ENCODE measurements at places on chromosomes 4 and X.
A peak's percentile ranks its signal among the peaks of the same experiment; 100 is the strongest.

DNA sequence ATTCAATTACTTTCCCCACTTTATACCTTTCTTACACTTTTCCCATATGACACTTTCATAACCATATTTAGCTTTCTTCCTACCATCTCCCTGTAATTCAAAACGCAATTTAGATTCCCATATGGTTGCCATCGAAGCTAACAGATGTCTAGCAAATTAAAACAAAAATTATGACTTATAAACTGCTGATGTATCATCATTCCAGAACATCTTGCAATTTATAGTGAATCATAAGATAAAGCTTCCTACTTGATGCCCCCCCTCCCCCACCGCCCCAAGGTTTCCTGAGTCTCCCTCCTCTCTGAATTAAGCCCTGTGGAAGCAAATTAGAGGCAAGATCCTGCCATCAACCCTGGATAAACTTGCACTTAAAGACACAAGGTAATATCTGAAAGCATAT, 5.4 kb downstream of the TSPAN5 start:
- no peak for DNase-seq

DNA sequence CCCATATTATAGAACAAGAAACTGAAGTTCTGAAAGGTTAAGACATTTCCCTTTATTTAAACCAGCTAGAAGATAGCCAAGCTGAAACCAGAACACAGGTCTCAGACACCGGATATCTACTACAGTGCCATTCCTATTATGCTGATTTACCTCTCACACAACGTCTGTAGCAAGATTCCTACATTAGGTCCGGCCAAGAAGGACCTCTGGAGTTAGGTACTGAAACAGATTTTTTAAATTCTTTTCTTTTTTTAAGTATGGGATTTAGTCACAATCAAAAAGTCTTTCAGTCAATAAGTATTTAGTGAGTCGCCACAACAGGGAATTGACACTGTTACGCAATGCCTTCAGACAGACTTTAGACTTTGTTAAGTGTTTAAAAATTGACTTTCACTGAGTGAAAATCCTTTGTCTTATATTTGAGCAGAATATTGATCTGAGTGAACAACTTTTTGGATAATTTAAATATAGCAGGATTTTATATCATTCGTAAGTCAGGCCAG, 26.5 kb upstream of the SPANXN4 start:
- DNase-seq, result no peak

GRCh38 chrX:118231464-118231863, 114.4 kb upstream of the WDR44 start:
- no peak for DNase-seq

- no peak for DNase-seq
These were observed 308.4 kb upstream of the DIAPH2 start for GRCh38 chrX:96376266-96376665.

DNA sequence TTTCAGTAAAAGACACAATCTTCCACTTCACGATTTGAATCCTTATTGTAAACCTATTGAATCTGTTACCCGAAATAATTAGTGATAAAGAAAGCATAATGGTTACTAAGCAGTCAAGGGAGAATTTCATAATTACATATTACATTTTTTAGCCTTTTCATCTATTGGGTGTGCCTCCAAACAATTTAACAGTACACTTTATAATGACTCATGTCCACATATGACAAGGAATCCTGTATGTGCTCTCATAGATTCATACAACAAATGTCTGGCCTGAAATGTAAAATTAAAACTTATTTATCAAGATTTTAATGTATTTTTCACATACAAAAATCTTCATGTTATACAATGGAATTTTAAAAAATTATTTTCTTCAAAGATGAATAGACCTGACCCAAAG, 39.4 kb downstream of the PPP3CA start:
- no peak for DNase-seq

GRCh38 chr4:6019316-6020263, 1.4 kb upstream of the C4orf50 start:
- peak; percentile 49 for DNase-seq

- no peak for DNase-seq
These were observed 76.5 kb downstream of the ZNF518B start for GRCh38 chr4:10380735-10381134.

- no peak for DNase-seq
These were observed 55.6 kb upstream of the SPP1 start for GRCh38 chr4:87919941-87920340.

GRCh38 chr4:154457471-154457870, 34.1 kb downstream of the DCHS2 start:
- no peak for DNase-seq

- DNase-seq, result no peak
These were observed 995.7 kb upstream of the PRKX start for GRCh38 chrX:4708970-4709760.

- DNase-seq, result no peak
These were observed 52.6 kb upstream of the BBS12 start for GRCh38 chr4:122679946-122680345.

GRCh38 chrX:126394681-126395080, 157.9 kb downstream of the DCAF12L1 start:
- DNase-seq, result no peak

GRCh38 chrX:11172415-11172814, 61.3 kb downstream of the HCCS start:
- no peak for DNase-seq

- no peak for DNase-seq
These were observed 130.2 kb downstream of the ENOX2 start for GRCh38 chrX:130772776-130773143.

DNA sequence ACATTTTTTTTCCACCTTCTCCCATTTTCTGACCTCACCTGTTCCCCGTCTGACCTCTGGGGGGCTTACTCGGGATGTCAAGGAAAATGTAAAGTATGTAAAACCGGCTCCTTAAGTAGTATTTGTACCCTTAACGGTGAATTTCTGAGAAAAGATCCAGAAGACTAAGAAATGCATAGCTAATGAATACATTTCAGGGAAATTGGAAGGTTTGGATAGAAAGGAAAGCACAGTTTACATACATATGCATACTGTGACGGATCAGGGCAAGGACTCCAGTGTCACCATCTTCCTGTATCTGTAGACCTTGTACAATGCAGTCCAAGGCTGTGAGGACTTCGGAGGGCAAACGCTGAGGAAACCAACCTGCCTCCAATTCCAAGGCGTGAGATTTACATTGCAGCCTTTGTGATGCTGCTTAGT, 2185.9 kb upstream of the TENM3 start:
- DNase-seq, result peak; percentile 7

DNA sequence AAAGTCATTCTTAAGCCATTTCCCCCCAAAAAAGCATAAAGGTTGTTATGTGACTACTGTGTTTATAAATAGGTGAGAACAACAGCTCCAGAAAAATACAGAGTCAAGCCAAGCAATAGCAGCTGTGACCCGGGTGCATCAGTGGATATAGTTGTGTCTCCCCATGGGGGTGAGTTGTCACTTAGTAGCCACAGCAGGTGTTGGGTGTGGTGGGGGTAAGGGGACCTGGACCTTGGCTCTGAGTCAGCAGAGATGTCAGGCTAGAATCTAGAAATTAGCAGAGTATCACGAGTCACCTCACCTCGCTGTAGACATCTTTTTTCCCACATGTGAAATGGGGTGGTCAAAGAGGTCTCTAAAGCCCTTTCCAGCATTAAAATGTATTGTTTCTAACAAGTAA, 42.4 kb downstream of the MOSPD2 start:
- no peak for DNase-seq

DNA sequence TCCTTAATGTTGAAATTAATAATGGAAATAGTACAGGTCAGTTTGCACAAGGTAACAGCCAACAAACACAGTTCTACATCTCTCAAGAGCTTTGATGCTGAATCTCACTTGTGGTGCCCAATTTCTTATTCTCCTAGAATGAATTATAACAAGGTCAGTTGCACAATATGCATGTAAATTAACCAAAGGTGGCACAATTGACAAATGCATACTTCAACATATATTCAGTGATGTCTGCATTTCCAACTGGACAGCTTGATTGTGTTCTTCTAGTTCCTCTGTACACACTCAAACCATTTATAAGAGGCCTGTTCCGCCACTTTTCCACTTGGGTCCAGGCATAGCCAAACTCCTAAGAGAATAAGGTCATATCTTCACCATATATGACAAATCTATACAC, 210.3 kb upstream of the EPHA5 start:
- DNase-seq, result no peak

- peak; percentile 62 for DNase-seq
These were observed 10.3 kb downstream of the SNX25 start for GRCh38 chr4:185219551-185220344.

- no peak for DNase-seq
These were observed 33.9 kb downstream of the KLHL15 start for GRCh38 chrX:23993012-23993633.

DNA sequence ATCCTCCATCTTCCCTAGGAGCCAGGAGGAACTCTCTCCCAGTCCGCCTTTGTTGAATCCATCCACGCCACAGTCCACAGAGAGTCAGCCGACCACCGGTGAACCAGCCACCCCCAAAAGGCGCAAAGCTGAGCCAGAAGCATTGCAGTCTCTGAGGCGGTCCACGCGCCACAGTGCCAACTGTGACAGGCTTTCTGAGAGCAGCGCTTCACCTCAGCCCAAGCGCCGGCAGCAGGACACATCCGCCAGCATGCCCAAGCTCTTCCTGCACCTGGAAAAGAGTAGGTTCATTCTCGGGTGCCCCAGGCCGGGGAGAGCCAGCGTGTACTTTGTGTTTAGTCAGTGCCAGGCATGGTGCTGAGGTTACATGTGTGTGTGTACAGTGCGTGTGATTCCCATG, 7.4 kb downstream of the MSL3 start:
- DNase-seq, result no peak

DNA sequence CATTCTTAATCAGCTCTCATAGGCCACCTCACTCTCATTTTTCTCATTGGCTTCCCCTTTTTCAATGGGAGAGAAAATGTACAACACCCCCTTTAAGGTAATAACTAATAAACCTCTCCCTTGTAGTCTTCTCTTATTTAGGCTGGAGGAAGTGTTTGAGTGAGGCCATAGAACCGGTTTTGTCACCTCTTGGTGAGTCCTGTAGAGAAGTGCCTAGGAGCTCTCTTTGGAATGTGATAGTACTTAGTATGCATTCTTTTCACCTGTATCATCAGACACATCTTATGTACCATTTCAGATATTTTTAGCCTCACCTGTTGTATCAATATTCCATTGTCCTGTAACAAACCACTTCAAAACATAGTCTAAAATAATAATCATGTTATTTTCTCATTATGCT, 3.5 kb upstream of the TAB3 start:
- no peak for DNase-seq

GRCh38 chrX:65971151-65971550, 68.7 kb downstream of the VSIG4 start:
- no peak for DNase-seq

DNA sequence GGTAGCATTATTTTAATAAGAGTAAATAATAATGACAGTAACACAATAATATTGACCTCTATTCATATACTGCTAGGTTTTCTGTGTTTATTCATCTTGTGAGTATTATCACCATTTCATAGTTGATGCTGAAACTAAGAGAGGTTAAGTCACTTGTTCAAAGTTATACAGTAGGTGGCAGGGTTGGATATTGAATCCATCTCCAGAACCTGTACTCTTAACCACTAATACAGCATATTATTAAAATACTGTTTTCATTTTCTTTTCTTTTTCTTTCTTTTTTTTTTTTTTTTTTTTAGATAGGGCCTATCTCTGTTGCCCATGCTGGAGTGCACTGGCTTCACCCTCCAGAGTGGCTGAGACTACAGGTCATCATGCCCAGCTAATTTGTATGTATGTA, 7.1 kb upstream of the ELF2 start:
- DNase-seq, result peak; percentile 38

- peak; percentile 85 for DNase-seq
These were observed at the start of gene BCOR for GRCh38 chrX:40097504-40098263. TSS of gene BCOR (minus strand) at chrX:40097958. CDS start at chrX:40077929, 20,029 bp downstream.

GRCh38 chrX:29461039-29461438, 754.3 kb upstream of the MAGEB2 start:
- no peak for DNase-seq

DNA sequence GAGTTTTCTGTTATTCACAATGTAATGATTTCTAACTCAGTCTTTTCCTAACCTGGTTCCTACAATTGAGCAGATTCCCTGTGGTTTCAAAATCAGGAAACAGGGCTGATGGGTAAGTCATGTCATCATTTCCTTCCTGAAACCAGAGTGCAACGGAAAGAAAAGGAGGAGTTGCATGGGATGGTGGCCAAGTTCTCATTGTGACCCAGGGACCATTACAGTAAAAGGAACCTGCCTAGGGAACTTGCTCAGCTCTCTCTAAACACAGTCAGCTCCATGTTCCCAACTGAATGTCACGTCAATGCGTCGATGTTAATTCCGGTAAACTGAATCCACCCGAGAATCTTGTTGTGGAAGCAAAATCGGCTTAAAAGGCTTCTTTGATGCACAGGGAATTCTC, 51.2 kb downstream of the LGI2 start:
- DNase-seq, result no peak

- peak; percentile 25 for DNase-seq
These were observed 359.3 kb downstream of the GRXCR1 start for GRCh38 chr4:43251841-43252240.

- DNase-seq, result no peak
These were observed 149.6 kb upstream of the MID1 start for GRCh38 chrX:10769696-10770619.

DNA sequence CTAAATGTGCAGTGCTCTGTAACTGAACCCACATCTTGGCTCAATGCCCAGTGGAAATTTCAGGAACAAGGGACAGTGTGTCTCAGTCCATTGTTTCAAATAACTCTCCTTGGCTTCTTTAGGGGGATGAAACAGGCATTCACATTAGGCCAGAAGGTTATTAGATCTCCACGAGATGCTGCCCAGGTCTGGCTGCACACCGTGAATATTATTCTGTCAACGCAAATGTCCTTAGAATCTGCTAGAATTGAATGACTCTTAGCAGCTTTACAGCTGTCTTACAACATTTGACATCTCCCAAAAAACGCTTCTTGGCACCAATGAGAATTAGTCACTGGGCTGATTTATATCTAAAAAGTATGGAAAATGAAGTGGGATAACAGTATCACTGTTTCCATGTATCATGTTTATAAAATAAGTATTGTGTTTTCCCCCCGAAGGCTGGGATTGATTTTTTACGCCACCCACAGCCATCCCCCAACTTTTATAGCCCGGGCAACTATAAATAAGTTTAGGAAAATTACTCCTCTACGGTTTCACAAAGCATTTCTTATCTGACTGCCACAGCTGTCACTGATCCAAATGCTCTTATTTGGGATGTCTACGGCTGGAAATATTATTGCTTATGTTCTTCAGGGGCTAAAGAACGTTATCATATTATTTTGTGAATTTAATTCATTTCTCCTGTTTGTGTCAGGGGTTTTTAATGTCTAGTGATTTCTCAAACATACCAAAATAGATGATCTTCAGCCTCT, 559.7 kb upstream of the FAT1 start:
- DNase-seq, result no peak

DNA sequence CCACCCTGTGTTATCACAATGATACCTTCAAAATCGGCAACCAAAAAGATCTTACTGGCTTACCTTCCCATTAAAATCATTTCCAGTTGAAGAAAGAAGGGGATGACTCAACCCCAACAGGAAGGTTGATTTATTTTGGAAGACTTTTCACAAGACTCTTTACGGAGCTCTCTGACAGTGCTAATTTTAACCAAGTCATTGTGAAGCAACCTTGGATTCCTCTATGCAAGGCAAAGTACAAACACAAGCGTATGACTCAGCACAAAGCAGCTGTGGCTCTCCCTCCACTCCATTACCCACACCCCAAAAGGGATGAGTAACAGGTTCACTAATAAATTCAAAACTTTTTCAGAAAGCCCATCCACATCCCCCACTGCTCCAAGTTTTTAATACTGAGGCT, 213.8 kb upstream of the FGF13 start:
- DNase-seq, result no peak
